ENCODE measurements at places on chromosomes 6 and 20. TPM values are rescaled to one million over a fixed set of nuclear protein-coding genes. Genes with fewer than 3 reads are reported as not detected.

- no peak overlapping the region for H3K4me3 ChIP-seq
- no peaks in the 10 kb centered on the region for H3K27me3 ChIP-seq
- DNase-seq, result no peak
Measured at GRCh38 chr6:77228279-77228678, 235.0 kb downstream of the HTR1B start.

- no peak overlapping the region for H3K4me3 ChIP-seq
- no peaks in the 10 kb centered on the region for H3K27me3 ChIP-seq
- DNase-seq, result no peak
Measured at GRCh38 chr6:53612651-53613050, 52.9 kb downstream of the KLHL31 start.

- no peaks in the 10 kb centered on the region for H3K27me3 ChIP-seq
- no peak overlapping the region for H3K4me3 ChIP-seq
- no peaks in the 10 kb centered on the region for H3K4me1 ChIP-seq
Measured at GRCh38 chr6:3335169-3335568, 76.4 kb downstream of the PSMG4 start.

DNA sequence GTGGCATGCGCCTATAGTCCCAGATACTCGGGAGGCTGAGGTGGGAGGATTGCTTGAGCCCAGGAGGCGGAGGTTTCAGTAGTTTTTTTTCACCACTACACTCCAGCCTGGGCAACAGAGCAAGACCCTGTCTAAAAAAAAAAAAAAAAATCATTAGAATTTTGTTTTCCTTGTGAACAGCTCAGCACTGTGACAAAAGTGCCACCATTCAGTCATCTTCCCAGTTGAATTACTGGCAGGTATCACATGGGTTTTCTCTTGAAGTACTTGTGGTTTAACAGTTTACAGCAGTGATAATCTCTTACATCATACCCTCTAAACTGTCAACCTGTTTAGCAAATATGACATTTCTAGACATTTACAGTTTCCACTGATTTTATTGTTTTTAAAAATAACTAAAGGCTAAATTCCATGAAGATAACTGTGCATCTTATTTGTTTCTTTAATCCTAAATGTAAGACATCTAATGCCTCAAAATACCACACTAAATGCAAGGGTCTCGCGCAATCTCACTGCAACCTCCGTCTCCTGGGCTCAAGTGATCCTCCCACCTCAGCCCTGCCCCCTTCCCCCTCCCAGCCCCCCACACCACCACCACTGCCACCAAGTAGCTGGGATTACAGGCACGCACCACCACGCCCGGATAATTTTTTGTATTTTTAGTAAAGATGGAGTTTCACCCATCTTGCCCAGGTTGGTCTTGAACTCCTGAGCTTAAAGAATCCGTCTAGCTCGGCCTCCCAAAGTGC is 7.0 kb downstream of the TRPC4AP start:
- no peak overlapping the region for H3K27ac ChIP-seq
- no peak for DNase-seq
- no peaks in the 10 kb centered on the region for H3K27me3 ChIP-seq

- no peak for DNase-seq
- no peaks in the 10 kb centered on the region for H3K36me3 ChIP-seq
- no peak overlapping the region for H3K27ac ChIP-seq
- H3K27me3 ChIP-seq, result peaks cover 7% of the 10 kb centered on the region
Measured at GRCh38 chr6:13831615-13832014, 17.3 kb upstream of the MCUR1 start.

GRCh38 chr6:168600381-168600780 is 159.4 kb downstream of the SMOC2 start:
- H3K4me1 ChIP-seq, result no peaks in the 10 kb centered on the region
- no peaks in the 10 kb centered on the region for H3K36me3 ChIP-seq
- H3K27ac ChIP-seq, result no peak overlapping the region
- no peak for DNase-seq

DNA sequence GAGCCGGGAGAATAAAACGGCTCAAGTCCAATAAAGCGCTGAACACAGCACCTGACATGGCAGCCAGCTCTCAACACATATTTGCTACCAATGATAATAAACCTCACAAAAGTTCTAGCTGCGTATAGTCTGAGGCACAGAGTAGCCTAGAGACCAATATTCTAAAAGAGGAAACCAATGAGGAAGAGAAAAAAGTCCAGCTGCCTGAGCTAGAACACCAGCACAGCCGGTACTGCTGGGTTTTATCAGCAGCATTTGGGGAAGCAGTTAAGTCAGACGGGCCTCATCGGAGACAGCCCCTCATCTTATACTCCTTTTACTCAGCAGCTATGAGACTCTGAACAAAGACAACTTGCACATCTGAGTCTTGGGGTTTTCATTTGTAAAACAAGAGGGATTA is 2.4 kb upstream of the RTF2 start:
- peaks cover 19% of the 10 kb centered on the region for H3K4me1 ChIP-seq
- H3K4me3 ChIP-seq, result no peak overlapping the region
- H3K27ac ChIP-seq, result no peak overlapping the region
- DNase-seq, result no peak

- no peak overlapping the region for H3K4me3 ChIP-seq
- no peak for DNase-seq
- H3K27me3 ChIP-seq, result no peaks in the 10 kb centered on the region
- peaks cover 11% of the 10 kb centered on the region for H3K4me1 ChIP-seq
- H3K27ac ChIP-seq, result no peak overlapping the region
- H3K36me3 ChIP-seq, result no peaks in the 10 kb centered on the region
Measured at GRCh38 chr6:119326291-119327005, 23.1 kb downstream of the MAN1A1 start.

DNA sequence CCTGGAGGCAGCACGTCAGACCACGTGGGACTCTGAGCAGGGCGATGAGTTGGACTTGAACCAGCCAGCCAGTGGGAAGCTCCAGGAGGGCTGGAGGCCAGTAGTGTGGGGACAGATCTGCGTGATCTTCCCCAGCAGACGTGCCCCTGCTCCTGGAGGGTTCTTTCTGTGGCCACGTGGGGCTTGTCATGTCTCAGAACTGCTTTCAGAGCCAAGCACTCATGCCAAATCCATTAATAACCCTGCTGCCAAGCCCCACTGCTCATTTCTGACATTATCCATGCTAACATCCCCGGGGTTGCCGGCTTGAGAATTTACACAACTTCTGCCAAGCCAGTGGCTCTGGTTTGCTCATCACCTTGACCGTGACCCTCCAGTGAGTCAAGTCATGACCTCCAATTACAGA is 38.3 kb downstream of the SIRPA start:
- no peak overlapping the region for H3K4me3 ChIP-seq
- H3K27me3 ChIP-seq, result no peaks in the 10 kb centered on the region
- DNase-seq, result no peak
- H3K36me3 ChIP-seq, result no peaks in the 10 kb centered on the region

DNA sequence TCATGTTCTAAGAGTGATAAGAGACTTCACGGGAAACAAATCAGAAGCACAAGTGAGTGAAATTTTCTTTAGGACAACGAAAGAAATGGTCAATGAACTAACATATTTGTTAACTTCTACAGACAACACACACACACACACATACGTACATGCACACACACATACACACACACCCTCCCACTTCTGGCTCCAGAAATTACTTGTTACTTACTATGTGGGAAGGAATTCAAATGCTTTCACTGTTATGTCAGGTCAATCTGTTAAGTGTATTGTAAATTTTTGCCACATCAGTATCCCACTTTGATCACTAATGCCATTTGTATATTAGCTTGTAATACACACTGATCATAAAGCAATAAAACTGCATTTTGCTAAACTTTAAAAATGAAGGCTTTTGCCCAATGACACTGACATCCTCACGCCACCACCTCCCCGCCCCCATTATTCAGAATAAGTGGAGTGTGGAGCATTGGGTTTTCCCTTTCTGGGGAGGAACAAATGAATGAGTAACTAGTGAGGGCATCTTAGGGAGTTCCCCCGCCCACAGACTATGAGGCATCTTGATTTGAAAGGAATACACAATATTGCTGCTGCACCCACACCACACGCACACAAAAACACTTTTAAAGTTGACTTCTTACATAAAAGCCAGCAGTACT is 76.2 kb downstream of the ATXN1 start:
- DNase-seq, result peak; percentile 37
- no peaks in the 10 kb centered on the region for H3K27me3 ChIP-seq
- no peak overlapping the region for H3K27ac ChIP-seq

DNA sequence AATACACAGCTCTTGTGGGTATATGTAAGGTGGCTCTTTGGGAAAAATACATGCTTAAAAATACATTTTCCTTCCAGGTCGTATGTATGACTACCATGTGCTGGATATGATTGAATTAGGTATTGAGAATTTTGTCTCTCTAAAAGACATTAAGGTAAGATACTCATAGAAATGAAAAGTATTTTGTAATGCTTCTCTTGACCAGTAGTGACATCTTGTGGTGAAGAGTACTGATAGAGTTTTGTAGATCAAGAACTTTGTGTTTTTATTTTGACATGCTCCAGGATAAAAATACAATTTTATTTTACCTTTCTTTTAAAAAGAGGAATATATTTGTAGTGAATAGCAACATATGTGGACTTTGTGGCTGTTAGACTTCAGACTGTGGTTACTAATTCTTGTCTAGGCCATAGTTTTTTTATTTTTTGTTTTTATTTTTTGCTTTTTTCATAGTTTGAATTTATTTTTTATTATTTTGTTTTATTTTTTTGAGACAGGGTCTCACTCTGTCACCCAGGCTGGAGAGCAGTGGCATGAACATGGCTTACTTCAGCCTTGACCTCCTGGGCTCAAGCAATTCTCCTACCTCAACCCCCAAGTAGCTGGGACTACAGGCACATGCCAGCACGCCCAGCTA is 17.9 kb downstream of the RPF2 start:
- H3K4me3 ChIP-seq, result no peak overlapping the region
- no peak for DNase-seq
- no peaks in the 10 kb centered on the region for H3K4me1 ChIP-seq
- peaks cover 58% of the 10 kb centered on the region for H3K36me3 ChIP-seq

DNA sequence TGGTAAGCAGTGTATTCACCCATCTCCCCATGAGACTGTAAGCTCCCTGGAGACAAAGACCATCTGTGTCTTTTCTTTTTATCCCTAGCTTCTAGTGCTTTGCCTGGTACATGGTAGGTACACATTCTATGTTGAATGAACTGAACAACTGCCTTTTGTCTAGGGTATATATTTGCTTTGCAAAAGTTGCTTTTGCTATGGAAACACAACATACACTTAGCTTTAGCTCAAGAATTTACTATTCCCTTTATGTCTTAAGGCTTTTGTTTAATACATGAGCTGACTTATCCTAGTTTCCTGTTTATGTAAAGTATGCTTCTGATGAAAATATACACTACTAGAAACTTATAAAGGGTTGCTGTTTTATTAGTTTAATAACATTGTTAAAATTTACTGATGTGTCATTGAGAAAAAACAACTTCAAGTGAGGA is 198.2 kb downstream of the PRL start:
- H3K4me1 ChIP-seq, result no peaks in the 10 kb centered on the region
- no peak overlapping the region for H3K4me3 ChIP-seq
- H3K27ac ChIP-seq, result no peak overlapping the region
- no peaks in the 10 kb centered on the region for H3K36me3 ChIP-seq

GRCh38 chr6:92538275-92538674 is 881.1 kb downstream of the EPHA7 start:
- no peak overlapping the region for H3K27ac ChIP-seq
- H3K4me1 ChIP-seq, result no peaks in the 10 kb centered on the region
- no peak overlapping the region for H3K4me3 ChIP-seq

DNA sequence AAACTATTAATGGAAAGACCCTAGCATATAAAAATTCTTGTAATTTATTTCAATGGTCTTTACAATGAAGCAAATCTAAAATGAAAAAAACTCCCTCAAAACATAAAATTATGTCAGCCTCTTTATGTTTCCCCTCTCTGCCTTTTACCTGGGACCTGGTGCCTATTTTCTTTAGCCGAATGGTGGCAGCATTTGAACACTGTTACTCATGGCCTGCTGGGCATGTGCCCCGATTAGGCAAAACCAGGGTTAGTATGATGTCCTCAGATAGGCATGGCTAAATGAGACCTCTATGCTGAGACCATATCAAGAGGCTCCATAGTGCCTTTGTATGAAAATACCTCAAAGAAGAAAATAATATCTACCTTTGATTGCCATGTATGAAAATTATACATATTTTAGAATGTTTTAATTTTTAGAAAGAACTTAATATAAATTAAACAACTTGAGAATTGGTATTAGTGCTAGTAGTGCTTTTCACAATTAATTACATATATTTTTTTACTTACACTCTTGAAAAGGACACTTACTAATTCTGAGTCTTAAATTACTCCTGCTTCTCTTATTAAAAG is 22.5 kb upstream of the C6orf58 start:
- no peaks in the 10 kb centered on the region for H3K36me3 ChIP-seq
- no peak overlapping the region for H3K4me3 ChIP-seq
- no peaks in the 10 kb centered on the region for H3K27me3 ChIP-seq

Gene ZNF311
- total RNA-seq, result 0.30 TPM

Gene MMP24OS
- total RNA-seq, result 72.0 TPM

Gene OPRL1
- 1.6 TPM for total RNA-seq

Gene KCNK17
- total RNA-seq, result 0.38 TPM

Gene PSMB8
- total RNA-seq, result 146 TPM

Gene CCDC170
- total RNA-seq, result not detected
